ENCODE measurements at places on chromosomes 1 and 21.

- DNase-seq: no peak
Measured at GRCh38 chr1:223711747-223712193, 569 bp upstream of the CAPN2 start.

DNA sequence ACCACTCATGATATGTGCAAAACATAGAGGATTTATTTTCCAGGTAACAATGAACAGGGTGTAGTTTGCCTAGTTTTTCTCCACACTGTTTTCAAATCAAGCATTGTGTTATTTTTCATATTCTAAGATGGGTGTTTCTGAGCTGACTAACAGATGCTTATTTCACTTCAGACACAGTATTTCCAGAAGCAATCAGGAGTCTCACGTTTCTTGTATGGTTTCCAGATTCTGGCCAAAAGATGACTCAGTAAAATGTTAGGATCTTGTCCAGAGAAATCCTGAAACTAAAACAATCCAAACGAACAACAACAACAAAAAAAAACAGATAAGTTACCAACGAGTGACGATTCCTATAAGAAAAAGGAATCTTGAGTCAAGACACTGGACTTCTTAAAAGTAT, 5.3 kb downstream of the UTS2 start:
- DNase-seq: no peak

DNA sequence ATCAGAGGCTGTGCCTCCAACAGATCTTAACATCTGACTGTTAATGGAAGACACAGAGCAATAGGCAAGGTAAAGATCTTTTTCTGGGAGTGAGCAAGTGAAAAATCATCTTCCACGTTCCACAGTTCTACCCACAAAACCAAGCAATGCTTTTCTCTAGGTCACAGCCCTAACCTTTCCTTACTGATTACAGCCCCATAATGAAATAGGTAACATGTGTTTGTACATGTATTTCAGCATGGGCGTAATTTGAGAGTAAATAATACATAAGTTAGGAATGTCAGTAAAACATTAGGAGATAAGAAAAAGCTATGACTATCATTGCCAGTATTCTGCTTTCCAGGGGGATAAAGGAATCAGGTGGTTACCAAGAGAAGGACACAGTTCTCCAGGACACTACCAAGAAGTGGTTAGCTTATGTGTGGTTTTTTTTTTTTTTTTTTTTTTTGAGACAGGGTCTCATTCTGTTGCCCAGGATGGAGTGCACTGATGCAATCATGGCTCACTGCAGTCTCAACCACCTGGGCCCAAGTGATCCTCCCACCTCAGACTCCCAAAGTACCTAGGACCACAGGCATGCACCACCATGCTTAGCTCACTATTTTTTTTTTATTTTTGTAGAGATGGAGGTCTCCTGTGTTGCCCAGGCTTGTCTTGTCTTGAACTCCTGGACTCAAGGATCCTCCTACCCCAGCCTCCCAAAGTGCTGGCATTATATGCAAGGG, 72.0 kb downstream of the DAP3 start:
- DNase-seq: no peak

- DNase-seq: no peak
Measured at GRCh38 chr1:172999349-172999748, 51.4 kb downstream of the TNFSF18 start.

- no peak for DNase-seq
Measured at GRCh38 chr21:28442624-28443023, 550.1 kb downstream of the LTN1 start.

DNA sequence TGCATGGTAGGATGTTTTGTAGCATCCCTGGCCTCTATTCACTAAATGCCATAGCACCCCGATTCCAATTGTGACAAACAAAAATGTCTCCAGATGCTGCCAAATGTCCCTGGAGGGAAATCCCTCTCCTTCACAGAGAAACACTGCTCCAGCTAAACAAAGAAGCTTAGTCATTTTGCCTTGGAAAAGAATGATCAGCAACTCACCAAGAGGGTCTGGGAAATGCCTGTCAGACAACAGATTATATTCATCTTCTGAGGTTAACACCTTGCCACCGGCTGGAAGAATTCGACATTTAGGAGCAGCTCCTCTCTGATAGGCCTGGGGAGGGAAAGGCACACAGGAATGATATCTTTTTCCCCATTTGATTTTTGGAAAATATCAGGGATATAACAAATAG, 84.4 kb downstream of the NIBAN1 start:
- DNase-seq: no peak

- DNase-seq: no peak
Measured at GRCh38 chr1:234495231-234495990, 16.4 kb upstream of the TARBP1 start.

- DNase-seq: no peak
Measured at GRCh38 chr21:42247716-42248115, 28.8 kb downstream of the ABCG1 start.

GRCh38 chr1:222817529-222817928, 2.7 kb downstream of the DISP1 start:
- DNase-seq: no peak

- no peak for DNase-seq
Measured at GRCh38 chr1:216047811-216048572, 375.3 kb downstream of the USH2A start.

DNA sequence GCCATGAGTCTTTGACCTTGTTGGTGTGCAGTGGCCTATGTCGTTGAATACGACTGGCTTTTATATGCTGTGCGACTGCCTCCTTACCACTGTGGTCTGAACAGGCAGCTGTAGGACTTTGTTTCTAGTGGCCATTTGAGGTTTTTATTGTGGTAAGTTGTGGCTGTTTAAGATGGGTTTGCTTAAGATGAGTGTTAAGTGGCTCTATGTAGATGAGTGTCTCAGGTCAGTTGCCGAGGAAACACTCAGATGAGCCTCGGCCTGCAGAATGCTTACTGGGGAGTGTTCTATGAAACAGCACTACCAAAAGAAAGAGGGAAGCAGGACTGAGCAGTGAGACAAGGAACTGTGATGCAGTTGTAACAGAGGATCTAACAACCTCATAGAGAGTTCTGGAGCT, 14.9 kb upstream of the CD1C start:
- DNase-seq: no peak

- DNase-seq: no peak
Measured at GRCh38 chr1:14511166-14511680, 87.3 kb upstream of the KAZN start.

- no peak for DNase-seq
Measured at GRCh38 chr1:36773827-36774541, 260.3 kb downstream of the GRIK3 start.

DNA sequence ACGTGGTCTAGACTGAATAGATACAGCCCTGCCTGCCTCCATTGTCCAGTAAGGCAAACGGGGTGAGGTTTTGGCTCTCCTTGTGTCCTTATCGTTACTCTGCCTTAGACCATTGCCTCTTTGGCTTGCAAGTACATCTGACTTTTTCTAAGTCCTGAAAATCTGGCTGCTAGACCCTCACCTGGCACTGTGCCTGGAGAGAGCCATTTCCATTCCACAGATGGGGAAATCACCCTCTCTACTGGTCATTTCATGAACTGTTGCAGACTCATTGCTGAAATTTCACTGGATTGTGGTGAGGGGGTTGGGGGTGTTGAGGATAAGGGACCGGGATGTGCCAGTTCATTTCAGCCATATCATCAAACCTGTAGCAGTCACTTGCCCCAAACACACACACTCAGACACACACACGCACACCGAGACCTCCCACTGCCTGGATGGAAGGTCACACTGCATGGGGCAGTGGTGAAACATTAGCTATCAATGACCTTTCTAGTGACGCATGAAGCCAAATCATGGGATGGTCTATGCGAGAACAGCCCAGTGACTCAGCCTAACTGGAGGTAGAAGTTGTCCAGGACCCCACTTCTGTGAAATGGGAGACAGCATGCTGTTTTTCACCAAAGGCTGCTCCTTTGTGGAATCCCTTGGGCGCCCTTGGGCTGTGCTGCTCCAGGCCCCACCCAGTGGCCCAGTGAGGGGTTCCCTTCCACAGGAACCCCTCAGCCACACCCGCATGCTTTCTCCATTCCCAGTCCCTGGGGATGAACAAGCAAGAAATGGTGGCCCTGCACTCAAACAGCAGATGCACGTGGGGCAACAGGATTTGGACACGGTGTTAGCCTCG, 34.9 kb upstream of the VASH2 start:
- no peak for DNase-seq

GRCh38 chr21:41847066-41847804, 31.9 kb downstream of the PRDM15 start:
- no peak for DNase-seq

DNA sequence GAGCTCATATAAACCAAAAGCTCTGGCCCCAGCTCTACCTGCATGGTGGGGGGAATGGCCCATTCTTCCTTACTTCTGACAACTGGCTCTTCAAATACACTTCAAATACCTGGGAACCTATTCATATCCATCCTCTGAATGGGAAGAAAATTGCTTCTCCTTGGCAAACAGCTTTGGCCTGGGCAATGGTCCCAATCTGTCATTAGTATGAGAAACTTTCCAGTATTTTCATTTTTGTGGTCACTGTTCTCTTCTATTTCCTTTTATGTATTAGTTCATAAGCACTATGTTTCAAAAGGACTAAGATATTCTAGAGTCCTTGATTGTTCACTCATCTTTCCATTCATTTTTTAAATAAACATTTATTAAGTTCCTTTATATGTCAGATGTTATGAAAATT, 5.2 kb upstream of the HSD3B2 start:
- DNase-seq: no peak

DNA sequence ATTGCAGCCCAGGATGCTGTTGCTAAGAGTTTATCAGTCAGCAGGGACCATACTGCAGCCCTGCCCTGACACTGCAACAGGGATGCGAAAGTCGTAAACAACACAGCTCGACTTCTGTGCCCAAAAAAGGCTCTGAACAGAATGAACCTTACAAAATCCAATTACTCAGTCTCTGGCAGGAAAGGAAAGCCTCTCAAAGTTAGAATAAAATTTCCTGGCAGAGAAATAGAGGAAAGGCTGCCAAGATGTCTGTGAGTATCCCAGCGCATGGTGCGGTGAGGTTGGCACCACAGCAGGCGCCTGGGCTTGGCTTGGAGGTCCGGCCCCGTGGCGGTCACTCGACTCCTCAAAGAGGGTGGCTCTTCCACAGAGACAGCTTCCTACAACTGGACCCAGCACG, 185.8 kb downstream of the PCP4 start:
- DNase-seq: no peak

DNA sequence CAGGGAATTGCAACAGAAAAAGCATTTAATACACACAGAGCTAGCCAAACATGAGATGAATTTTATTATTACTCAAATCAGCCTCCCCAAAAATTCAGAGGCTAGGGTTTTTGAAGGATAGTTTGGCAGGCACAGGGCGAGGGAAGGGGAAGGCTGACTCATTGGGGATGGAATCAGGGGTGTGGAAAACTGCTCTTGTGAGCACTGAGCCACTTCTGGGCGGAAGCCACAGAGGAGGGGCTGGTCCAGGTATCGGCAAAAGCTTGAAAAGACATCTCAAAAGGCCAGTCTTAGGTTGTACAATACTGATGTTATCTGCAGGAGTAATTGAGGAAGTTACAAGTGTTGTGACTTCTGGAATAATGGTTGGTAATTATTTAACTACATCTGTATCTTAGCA, 109.4 kb downstream of the TLR5 start:
- no peak for DNase-seq

- no peak for DNase-seq
Measured at GRCh38 chr1:94928293-94928939, 1.5 kb upstream of the CNN3 start.

- no peak for DNase-seq
Measured at GRCh38 chr1:215425138-215425537, 142.0 kb upstream of the KCTD3 start.

- DNase-seq: no peak
Measured at GRCh38 chr1:72355899-72356298, 73.6 kb upstream of the NEGR1 start.

- no peak for DNase-seq
Measured at GRCh38 chr1:27593678-27594563, 10.0 kb downstream of the AHDC1 start.

DNA sequence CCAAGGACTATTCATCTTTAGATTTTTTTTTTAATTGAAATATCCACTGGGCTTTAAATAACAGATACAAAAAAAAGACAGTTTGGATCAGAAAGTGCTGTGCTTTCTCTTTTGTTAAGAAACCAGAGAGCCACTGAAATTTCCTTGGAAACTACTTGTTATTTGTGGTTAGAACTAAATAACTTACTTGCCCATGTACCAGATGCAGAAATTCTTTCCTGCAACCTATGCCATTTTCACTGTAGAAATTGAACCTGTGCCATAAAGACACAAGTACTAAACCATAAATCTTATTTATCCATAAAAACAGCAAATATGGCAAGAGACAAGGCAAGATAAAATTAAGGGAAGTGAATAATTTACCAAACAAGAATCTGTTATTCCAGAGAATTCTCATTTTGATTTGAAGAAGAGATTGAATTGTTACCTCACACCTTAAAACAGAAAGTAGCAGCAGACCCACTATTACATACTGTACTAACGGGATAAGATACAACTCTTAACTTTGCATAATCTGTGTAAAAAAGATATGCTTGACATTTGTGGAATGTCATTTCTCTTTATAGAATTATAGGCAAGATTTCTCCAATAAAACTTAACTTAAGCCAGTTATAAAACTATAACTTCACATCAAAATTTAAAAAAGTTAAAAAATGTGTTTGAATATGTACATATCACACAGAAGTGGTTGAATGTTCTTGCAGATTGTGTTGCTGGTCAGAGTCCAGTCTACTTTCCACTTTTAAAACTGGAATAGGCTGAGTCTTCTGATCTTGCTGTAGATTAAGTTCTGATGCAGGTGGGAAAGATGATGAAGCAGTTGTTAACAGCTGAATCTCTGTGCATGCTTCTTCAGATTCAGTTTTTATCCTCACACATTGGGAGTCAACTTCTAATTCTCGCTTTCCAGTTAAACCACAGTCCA, 6.3 kb upstream of the PHTF1 start:
- DNase-seq: no peak

DNA sequence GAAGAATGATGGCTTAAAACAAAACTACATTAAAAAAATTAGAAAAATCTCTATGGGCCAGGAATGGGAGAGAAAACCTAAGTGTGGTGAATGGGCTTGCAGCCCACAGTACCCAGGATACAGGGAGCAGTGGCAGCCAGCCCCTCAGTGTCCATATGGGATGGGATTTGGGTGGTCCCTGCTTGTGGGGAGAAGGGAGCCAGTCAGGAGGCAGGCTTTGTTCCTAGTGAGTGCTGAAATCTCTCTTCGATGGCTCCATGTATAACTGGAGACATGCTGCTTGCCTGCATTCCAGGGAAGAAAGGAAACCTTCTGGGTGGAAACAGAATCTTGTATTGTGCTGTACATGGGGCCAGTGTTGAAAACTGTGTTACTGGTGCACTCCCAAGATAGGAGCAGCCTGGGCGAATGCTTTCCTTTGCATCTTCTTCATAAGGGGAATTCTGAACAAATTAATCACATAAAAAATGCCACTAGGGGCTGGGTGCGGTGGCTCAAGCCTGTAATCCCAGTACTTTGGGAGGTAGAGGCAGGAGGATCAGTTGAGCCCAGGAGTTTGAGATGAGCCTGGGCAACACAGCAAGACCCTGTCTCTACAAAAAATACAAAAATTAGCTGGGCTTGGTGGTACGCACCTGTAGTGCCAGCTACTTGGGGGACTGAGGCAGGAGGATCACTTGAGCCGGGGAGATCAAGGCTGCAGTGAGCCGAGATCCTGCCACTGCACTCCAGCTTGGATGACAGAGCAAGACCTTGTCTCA, 36.0 kb downstream of the PTPRU start:
- no peak for DNase-seq

- DNase-seq: no peak
Measured at GRCh38 chr21:24829397-24829796, 777.9 kb downstream of the MRPL39 start.

- no peak for DNase-seq
Measured at GRCh38 chr1:1182491-1183220, 9.0 kb downstream of the TTLL10 start.
